Activated CD4-positive, alpha-beta T cell treated with anti-CD3 and anti-CD28 coated beads, Interleukin-2, amount 10 ng/mL, durations not matched to agents 24 days and 14 days (primary cell): ENCODE measurements at places on chromosomes 4 and X.

- no peaks in the 10 kb centered on the region for H3K36me3 ChIP-seq
- no peak for DNase-seq
- H3K4me3 ChIP-seq = no peak overlapping the region
Measured at GRCh38 chr4:155592179-155592937, 74.3 kb upstream of the GUCY1A1 start.

DNA sequence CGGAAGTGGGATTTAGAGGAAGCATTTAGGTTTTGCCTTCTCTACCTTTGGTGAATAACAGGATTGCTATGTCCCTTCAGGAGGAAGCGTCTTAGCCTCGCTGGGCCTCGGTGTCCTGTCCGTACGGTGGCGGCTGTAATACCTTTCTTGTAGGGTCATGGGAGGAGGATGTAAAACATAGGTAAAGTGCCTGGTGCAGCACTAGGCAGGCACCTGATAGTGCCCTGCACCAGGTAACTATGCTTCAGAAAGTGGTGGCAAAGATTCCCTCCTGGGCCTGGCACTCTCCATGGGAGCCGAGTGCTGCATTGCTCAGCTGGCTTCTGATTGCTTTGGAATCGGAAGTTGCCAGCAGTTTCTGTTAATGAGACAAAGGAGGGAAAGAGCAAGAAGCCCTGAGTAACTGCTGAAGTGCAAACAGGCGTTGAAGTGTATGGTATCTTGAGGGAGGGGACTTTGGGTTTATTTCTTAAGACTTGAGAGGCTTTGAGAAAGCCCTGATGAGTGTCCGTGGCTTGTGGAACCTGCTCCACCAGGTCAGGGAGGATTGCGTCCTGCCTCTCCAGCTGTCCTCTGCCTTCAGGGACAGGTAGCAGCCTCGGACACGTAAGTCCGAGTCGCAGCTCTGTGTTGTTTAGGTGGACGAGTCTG, 45.8 kb downstream of the TBC1D14 start:
- H3K36me3 ChIP-seq = no peaks in the 10 kb centered on the region
- H3K4me3 ChIP-seq = no peak overlapping the region
- H3K27ac ChIP-seq = peak overlapping the region; percentile 0
- DNase-seq = no peak
- H3K27me3 ChIP-seq = no peaks in the 10 kb centered on the region

DNA sequence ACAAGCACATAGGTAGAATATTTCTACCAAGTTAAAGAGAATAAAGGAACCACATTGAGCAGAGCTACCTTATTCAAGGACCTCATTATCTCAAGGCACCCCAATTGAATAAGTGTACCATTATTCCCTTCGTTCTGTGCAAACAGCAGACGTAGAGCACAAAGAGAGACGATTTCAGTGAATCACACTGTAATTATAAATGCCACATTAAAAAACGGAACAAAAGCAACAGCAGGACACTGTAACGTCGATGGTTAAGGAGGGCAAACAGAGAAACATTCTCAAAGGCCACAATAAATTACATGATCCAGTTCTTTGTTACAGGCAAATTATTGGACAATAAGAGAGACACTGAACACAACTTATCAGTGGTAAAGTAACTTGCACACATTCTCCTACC, 644.1 kb upstream of the TENM3 start:
- H3K4me3 ChIP-seq = no peak overlapping the region
- no peak overlapping the region for H3K27ac ChIP-seq
- no peaks in the 10 kb centered on the region for H3K27me3 ChIP-seq
- H3K4me1 ChIP-seq = no peaks in the 10 kb centered on the region
- no peak for DNase-seq

DNA sequence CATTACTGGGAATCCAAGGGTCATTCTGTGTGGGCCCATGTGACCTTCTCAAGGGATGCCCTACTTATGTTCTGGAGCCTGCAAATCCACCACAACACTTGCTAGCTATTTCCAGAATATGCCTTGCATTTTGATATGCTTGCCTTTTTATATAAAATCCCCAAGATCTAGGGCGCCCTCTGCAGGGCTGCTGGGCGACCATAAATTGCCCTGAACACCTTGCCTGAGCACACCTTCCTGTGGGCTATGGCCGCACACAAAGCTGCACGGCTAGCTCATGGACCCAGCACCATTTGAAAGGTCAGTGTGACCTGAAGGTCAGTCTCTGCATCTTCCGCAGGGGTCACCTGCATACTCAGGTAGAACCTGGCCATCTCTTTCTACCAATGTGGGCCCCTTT, 311.7 kb downstream of the NLGN4X start:
- no peaks in the 10 kb centered on the region for H3K4me1 ChIP-seq
- H3K4me3 ChIP-seq = no peak overlapping the region
- no peaks in the 10 kb centered on the region for H3K36me3 ChIP-seq
- DNase-seq = no peak
- no peaks in the 10 kb centered on the region for H3K27me3 ChIP-seq

DNA sequence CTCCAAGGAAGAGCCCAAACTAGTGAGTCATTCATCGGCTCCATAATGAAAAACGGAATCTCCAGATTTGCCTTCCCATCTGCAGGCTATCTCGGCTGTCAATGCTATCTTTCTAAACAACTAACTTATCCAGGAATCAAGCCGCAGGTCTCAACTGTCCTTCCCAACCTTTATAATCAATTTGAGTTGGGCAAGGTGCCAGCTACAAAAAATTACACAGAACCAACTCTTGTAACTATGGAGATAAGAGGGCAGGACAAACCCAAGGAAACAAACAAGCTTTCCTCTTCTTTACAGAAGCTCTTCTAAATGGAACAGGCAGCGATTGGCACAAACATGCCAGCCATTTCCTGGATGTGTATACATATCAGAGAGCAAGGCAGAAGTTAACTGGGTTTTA, 61.2 kb upstream of the RAI2 start:
- H3K4me3 ChIP-seq = no peak overlapping the region
- no peak overlapping the region for H3K27ac ChIP-seq
- H3K36me3 ChIP-seq = no peaks in the 10 kb centered on the region
- no peak for DNase-seq

GRCh38 chr4:8048856-8049676, 109.4 kb upstream of the AFAP1 start:
- H3K36me3 ChIP-seq = no peaks in the 10 kb centered on the region
- no peaks in the 10 kb centered on the region for H3K4me1 ChIP-seq
- H3K27me3 ChIP-seq = peaks cover 9% of the 10 kb centered on the region
- H3K4me3 ChIP-seq = no peak overlapping the region
- no peak for DNase-seq

- H3K4me3 ChIP-seq = no peak overlapping the region
- no peak for DNase-seq
- no peaks in the 10 kb centered on the region for H3K27me3 ChIP-seq
- H3K36me3 ChIP-seq = no peaks in the 10 kb centered on the region
- H3K4me1 ChIP-seq = no peaks in the 10 kb centered on the region
- no peak overlapping the region for H3K27ac ChIP-seq
Measured at GRCh38 chrX:136896121-136896914, 15.8 kb upstream of the RBMX start.

DNA sequence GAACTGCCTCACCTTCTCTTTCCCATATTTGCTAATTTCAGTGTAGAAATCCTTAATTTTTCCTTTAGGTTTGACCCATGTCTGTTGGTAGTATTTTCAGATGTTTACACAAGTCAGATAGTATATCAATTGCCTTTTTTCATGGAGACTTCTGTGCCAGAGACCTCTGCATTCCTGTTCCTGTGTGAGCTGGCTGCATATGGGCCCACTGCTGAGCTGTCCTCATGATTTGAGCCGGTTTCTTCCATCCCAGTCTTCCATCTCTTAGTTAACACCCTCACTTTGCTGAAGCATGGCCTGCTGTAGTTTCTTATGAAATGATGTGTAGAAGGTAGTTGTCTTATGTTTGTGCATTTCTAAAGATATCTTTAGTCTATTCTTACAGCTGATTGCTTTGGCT, 40.0 kb downstream of the CDS1 start:
- H3K4me1 ChIP-seq = no peaks in the 10 kb centered on the region
- DNase-seq = no peak
- H3K4me3 ChIP-seq = no peak overlapping the region

DNA sequence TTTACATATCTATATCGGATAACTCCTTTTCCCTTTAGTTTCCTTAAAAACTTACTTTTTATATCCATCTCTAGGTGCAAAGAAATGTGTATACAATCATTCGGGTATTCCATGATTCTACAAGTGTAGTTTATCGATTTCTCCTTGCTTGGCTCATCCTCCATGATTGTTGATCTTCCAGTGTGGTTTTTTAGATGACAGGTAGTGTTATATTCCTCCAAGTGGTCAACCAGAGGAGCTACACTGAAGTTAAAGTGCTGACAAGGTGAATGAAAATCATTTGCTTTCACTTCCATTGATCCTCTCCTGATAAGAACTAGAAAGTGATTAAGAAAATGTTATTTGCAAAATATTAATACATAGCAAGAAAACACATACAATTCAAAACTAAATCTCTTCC, 38.5 kb downstream of the TMEM156 start:
- H3K36me3 ChIP-seq = peaks cover 66% of the 10 kb centered on the region
- H3K27me3 ChIP-seq = no peaks in the 10 kb centered on the region
- H3K4me3 ChIP-seq = no peak overlapping the region
- peak overlapping the region; percentile 1 for H3K27ac ChIP-seq
- peak; percentile 43 for DNase-seq

DNA sequence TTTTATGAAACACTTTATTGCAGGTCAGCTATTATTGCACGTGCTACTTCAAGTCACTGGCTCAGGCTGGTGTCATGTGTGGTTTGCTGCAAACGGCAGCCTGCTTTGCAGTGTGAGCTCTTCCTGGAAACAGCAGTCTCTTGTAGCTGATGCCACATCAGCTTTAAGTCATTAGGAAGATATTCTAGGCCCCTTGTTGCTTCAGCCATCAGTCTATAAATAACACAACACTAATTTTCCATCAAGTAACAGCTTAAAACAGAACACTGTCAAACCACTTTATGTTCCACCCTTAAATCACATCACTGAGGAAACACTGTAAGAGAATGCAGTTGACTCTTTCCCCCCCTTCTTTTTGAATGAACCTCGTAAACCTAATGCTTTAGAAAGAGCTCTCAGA, 93.8 kb downstream of the GATB start:
- peak overlapping the region; percentile 3 for H3K27ac ChIP-seq
- H3K4me1 ChIP-seq = peaks cover 10% of the 10 kb centered on the region
- H3K27me3 ChIP-seq = no peaks in the 10 kb centered on the region
- no peaks in the 10 kb centered on the region for H3K36me3 ChIP-seq
- peak; percentile 64 for DNase-seq
- H3K4me3 ChIP-seq = no peak overlapping the region

- H3K27ac ChIP-seq = no peak overlapping the region
- no peak for DNase-seq
- peaks cover 3% of the 10 kb centered on the region for H3K4me1 ChIP-seq
Measured at GRCh38 chr4:153713866-153714646, 30.0 kb downstream of the TLR2 start.

DNA sequence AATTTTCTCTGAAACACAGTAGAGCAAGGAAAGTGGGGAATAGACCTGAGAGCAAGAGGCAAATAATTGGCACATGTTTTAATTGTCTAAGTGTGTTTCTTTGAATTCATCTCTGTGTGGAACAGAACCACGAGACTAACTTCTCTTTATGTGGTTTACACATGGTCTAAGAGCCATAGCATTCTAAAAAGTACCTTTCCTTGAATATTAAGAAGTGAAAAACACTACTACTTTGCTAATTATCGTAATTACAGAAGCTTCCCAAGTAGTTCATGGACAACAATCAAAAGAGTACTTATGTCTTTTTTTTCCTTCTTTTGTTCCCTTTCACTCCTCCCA, 2.9 kb upstream of the CYBB start:
- H3K4me1 ChIP-seq = peaks cover 18% of the 10 kb centered on the region
- H3K4me3 ChIP-seq = peak overlapping the region; percentile 19
- no peaks in the 10 kb centered on the region for H3K36me3 ChIP-seq
- no peak for DNase-seq
- peak overlapping the region; percentile 34 for H3K27ac ChIP-seq
